ENCODE measurements at places on chromosomes 12 and 14.

DNA sequence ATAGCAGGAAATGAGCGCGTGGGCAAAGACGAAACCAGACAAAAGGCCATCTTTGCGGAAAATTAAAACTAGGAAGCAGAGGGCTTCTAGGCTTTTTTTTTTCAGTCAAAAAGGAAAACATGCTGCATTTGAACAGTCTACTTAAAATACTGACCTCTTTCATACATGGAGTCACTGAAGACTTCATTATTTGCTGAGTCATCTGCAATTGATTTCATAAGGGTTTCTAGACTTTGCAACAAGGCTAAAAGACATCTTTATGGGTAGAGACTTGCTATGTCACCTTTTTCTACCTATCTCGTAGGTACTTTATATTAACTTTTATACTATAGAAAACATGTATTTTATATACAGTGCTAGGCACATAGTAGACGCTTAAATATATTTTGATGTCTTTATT, 238.4 kb downstream of the TMEM132D start:
- DNase-seq: no peak

DNA sequence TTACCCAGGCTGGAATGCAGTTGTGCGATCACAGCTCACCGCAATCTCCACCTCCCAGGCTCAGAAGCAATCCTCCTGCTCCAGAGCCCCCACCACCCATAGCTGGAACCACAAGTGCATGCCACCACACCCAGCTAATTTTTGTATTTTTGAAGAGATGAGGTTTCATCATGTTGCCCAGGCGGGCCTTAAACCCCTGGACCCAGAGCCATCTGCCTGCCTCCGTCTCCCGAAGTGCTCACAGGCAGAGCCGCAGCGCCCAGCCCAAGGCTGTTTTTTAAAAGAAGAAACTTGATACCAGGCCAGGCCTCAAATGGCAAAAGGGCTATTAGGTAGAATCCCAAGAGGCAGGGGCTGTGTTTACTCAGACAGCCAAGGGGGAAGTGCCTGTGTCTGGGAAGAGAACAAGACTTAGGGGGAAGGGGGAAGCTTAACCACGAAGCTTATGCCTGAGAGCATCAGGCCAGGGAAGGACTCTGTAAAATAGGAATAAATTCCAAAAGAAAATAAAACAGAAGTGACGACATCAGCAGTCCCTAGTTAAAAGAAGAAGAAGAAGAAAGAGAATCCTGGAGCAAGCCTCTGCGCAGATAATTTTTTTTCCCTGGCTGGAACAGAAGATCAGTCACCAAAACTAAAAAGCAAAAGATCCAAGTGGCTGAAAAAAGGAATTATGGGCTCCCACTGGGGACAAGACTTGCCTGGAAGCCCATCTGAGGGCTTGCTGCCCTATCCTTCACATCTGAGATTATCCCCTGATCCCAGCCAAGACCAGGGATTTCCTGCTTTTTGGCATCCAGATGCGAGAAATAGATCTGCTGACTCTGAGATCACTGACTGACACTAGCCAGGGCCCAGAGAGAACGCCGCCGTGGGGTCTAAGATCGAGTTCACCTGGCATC, 170.5 kb downstream of the NDUFA12 start:
- no peak for DNase-seq

GRCh38 chr14:99792551-99793212, 531 bp upstream of the EML1 start:
- DNase-seq: no peak

- DNase-seq: no peak
Observed at GRCh38 chr12:18290386-18290785, 29.1 kb downstream of the PIK3C2G start.

DNA sequence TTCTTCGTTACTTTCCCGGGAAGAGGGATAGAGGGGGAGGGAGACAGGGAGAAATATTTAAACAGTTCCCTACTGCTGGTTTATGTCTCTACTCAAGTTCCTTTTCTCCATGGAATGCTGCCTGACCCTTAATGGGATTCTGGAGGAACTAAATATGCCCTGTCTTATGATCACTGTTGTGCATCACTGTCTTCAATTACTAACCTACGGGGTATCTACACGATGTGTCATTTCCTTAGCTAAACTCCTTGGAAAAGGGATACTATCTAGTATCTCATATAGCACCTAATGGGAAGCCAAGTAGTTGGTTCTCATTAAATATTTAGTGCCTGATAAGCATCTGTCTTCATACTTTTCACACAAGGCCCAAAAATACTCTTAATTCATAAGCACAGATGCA, 37.5 kb upstream of the FBLN5 start:
- no peak for DNase-seq

All from COLO829 (cell line).